Epithelial cell of alveolus of lung (primary cell): ENCODE measurements at places on chromosomes 12 and 14. TPM values are rescaled to one million over a fixed set of nuclear protein-coding genes. Genes with fewer than 3 reads are reported as not detected.

Gene LRRC43
- total RNA-seq, result 0.13 and 0.16 TPM in 2 replicates

Gene GALNT16
- 0.48 and 1.0 TPM in 2 replicates for total RNA-seq

Gene RNASE11
- total RNA-seq, result not detected in 2 replicates

Gene FERMT2
- 125 and 168 TPM in 2 replicates for total RNA-seq

Gene STYK1
- total RNA-seq, result 2.3 TPM in 1 of 2 replicates, not detected in the other

Gene FOXG1
- total RNA-seq, result under 0.01 TPM in 1 of 2 replicates, not detected in the other

Gene FLVCR2
- 0.39 and 0.40 TPM in 2 replicates for total RNA-seq

Gene ESPL1
- 3.0 and 7.4 TPM in 2 replicates for total RNA-seq

Gene DBX2
- not detected in 2 replicates for total RNA-seq

Gene FGF6
- not detected in 2 replicates for total RNA-seq

Gene IFNG-AS1
- total RNA-seq, result not detected in 2 replicates

Gene ANO4
- total RNA-seq, result 4.0 and 5.8 TPM in 2 replicates

Gene GUCY2C
- not detected in 2 replicates for total RNA-seq

Gene AQP6
- total RNA-seq, result not detected in 2 replicates

Gene IL31
- not detected in 2 replicates for total RNA-seq

Gene TAS2R31
- total RNA-seq, result 0.39 and 6.8 TPM in 2 replicates

Gene C1S
- 137 and 318 TPM in 2 replicates for total RNA-seq

Gene CRACR2A
- 0.80 and 4.5 TPM in 2 replicates for total RNA-seq

Gene EID3
- total RNA-seq, result 1.0 and 10.1 TPM in 2 replicates
